ENCODE measurements at places on chromosomes 13 and 19.

- no peak for DNase-seq
These were observed 9.5 kb downstream of the STK11 start for GRCh38 chr19:1214862-1215731.

- no peak for DNase-seq
These were observed 98.2 kb downstream of the FREM2 start for GRCh38 chr13:38785042-38785441.

DNA sequence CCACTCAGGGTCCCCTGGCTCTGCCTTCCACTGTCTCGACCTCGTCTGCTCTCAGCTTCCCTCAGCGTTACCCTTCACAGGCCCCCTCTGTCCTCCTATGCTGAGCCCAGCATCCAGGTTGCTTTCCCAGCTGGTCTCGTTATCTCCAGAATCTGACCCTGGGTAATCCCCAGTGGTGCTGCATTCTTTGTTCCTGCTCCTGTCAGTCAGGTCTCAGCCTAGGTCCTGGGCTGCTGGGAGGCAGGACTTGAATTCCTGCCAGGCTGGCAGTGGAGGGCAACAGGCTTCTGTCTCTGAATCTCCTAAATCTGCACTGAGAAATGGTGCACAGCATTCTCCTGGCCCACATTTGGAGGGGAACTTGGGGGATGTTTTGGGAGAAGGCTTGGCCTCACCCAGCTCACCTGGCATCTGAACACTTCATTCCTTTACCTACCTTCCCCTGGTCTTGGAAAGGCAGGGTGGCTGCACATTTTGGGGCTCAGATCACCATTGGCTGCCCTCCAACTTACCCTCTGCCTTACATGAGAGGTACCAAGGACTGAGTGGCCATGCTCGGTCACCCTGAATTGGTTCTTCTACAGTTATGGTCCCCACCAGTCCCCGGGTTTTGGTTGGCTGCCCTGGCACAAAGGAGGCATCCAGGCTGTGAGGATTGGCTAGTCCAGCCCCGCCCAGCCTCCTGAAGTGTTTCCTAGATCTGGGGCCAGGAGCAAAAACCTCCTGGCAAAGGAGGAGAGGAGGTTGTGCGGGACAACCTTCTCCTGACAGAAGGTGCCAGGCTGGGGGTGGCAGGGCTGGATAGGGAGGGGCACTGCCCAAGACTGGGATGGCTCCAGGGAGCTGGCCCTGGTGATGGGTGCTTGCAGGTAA, at the start of gene CYP4F8:
CYP4F8 (plus strand) TSS at position 712 of the 873 bp plus-strand sequence. CDS start 399 bp downstream, outside the sequence.
- DNase-seq: no peak

- DNase-seq: no peak
These were observed 166.8 kb downstream of the SLITRK5 start for GRCh38 chr13:87837946-87838345.

- DNase-seq: no peak
These were observed 147.5 kb upstream of the SOX21 start for GRCh38 chr13:94859811-94860210.

Data from stimulated activated CD8-positive, alpha-beta memory T cell treated with anti-CD3 and anti-CD28 coated beads, Interleukin-4, amount 100 ng/mL, for 4 hours (primary cell).